COR-L47 (cell line): ENCODE measurements at places on chromosomes 12 and 14.

GRCh38 chr12:15897433-15897832 lies 13.7 kb upstream of the DERA start:
- no peak for DNase-seq

DNA sequence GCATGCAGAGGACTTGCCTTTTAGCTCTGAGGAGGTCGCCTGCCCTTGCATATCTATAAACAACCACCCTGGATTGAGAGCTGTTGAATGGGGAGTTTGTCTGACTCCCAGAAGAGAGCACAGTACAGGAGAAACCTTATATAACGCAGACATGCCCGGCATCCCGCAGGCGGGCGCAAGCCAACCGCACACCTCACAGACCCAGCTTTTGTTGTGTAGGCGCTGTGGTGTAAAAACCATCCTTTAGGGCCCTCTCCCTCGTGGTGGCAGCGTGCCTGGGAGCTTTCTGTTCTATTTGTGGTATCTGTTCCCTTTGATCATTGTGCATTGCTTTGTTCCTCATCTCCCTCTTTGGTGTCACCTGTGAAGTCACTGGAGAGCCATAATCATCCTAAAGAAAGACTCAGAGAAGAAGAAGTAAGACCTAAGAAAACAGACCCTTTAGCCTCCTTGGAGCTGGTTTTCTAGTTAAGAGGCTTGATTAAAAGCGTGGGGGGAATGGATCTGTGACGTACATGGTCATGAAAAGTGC lies 77.7 kb downstream of the ETV6 start:
- DNase-seq: no peak

- DNase-seq: peak; percentile 47
Measured at GRCh38 chr12:55724226-55724939, 4.2 kb downstream of the RDH5 start.

DNA sequence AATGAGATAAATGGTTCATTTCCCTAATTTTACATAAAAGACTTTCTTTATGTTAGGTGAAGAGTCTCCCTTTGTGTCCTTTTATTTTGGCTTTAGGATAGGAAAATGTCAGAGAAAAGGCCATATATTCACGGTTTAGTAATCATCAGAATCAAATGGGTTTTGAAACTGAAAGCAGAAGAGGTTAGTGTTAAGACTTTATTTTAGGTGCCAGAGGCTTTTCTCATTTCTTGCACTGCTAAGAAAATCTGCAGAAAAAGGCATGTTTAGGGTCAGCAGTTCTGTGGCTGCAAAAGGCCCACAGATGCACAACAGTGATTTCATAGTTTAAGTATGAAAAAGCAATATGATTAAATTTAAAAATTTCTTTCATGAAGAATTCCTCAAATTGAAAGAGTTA lies 80.4 kb upstream of the SINHCAF start:
- DNase-seq: no peak

DNA sequence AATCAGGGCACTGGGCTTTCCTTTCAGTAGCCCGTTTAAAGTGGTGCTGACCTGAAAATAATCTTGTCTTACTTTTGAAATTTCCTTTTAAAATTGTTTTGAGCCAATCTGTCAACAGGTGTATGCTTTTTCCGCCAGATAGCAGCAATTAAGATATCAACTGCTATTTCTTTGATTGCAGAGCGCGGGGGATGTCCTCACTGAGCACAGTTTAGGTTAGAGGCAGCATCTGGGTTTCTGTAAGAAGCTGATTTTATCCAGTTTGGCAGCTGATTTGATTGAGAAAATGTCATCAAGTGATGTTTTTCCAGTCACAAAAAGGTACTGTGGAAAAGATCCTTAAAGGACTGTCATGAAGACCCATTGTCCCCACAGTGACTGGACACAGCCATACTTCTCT lies 371.8 kb downstream of the ADAMTS20 start:
- DNase-seq: no peak

DNA sequence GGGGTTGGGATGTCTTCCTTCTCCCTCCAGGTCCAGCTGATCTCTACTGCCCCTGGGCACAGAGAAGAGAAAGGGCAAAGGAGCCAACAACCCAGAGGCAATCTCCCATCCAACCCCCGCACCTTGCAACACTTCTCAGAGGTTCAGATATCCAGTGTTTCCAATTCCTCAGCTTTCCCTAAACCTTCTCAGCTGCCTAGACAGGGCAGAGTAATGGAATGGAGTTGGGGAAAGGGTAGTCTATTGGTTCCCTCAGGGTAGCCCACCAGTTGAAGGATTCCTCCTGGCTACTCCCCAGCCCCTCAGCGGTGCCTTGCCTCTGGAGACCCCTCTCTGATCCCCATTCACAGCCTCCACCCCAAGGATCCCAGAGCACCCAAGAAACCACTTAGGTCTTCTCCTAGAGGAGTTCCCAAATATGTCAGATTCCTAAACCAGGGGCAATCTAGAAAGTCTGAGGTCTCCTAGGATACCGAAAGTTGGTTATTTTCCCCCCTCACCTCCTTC lies 537 bp downstream of the NFE2 start:
- no peak for DNase-seq

- DNase-seq: no peak
Measured at GRCh38 chr12:5807514-5808219, 137.4 kb downstream of the ANO2 start.

GRCh38 chr12:98699586-98699985 lies 54.5 kb downstream of the APAF1 start:
- no peak for DNase-seq

GRCh38 chr14:75393794-75394193 lies 34.0 kb upstream of the JDP2 start:
- DNase-seq: no peak

- DNase-seq: no peak
Measured at GRCh38 chr14:41449066-41449465, 157.6 kb upstream of the LRFN5 start.

DNA sequence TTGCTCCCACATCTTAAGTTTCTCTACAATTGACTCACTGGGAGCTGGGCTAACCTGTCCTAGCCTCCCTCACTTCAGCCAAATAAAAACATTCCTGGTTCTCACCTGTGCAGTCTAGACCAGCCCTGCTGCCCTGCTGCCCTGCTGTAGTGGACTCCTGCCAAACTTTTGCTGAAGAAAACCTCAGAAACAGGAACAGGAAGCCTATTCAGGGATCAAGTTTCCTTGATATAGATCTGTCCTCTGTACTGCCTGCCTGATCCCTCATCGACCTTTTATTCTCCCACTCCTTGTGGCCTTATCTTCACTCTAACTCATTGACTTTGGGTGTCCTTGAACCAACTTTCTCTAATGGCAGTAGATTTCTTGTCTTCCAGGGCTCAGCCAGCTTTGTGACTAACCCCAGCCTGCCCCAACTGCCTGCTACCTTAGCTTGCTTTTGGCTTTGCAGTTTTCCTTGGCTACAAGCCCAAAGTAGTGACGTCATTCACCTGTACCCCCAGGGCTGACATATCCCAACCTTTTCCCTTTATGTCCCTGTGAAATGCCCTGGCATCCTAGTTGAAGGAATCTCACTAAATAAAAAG lies 234.8 kb downstream of the DUSP6 start:
- DNase-seq: no peak

GRCh38 chr12:54603173-54603814 lies 14.8 kb upstream of the PPP1R1A start:
- DNase-seq: no peak

GRCh38 chr12:4518106-4518728 lies 20.5 kb upstream of the RAD51AP1 start:
- DNase-seq: no peak

GRCh38 chr14:54686219-54686870 lies 119.4 kb downstream of the SAMD4A start:
- DNase-seq: no peak

GRCh38 chr12:68007466-68007865 lies 18.2 kb downstream of the IFNG-AS1 start:
- DNase-seq: no peak

DNA sequence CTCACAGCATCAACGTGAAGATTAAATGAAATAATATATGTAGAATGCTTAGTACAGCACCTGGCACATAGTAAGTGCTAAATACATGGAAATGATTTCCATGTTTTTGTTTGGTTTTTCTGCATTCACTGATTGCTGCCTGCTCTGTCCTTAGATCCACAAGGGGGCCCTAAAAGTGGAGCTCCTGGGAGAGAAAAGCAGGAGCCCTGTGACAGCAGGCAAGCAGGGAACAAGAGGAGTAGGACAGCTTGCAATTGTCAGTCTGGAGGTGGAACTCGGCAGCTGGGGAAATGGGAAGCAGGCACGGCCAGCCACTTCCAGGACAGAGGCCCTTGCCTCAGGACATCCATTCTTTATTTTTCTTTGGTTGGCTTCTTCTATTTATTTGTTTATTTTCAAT lies 292.9 kb downstream of the BMP4 start:
- no peak for DNase-seq

DNA sequence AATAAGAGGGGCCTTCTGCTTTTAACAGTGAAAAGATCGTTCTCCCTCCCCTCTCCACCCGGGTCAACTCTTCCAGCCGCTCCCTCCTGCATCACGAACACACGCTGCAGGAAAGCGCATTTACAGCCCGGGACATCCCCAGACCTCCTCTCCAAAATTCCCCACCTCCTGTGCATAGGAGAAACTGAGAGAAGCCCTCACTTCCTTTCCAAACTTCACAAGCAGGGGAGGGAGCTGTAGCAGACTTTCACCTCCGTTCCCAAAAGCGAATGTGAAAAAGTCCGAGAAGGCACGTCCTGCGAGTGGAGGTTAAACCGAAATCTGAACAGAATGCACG lies 513 bp downstream of the BCAT1 start:
- DNase-seq: no peak

DNA sequence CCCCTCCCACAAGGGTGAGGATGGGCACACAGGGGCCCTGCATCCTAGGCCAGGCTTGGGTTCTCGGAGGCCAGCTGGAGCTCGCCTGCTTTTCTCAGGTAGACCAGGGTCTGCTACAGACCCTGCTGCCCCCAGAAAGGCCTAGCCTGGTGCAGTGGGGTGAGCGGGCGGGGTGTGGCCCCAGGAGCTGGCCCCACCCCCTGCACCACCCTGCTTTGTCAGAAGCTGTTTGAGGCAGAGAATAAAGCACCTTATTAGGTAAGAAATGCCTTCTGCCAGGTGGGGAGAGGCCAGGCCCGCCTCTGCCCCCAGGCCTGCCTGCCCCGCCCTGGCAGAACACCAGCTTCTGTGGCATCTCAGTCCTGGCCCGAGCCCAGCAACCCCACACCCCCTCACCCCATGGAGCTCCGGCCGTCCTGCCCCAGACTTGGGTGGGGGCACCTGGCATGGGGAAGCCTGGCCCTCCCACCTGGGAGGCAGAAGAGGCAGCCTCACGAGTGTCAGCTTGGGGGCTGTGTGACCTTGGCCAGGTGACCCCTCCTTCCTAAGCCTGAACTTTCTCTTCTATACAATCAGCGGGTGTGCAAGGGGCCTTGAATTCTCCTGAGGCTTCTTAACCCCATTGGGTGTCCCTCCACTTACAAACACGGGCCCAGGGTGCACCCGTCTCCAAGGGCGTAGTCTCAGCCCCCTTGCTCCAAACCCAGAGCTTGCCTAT lies 43.2 kb downstream of the KRT80 start:
- DNase-seq: peak; percentile 22

GRCh38 chr12:123900871-123901376 lies 71.7 kb downstream of the CCDC92 start:
- DNase-seq: no peak

- no peak for DNase-seq
Measured at GRCh38 chr14:67581643-67582042, 18.4 kb downstream of the PIGH start.

DNA sequence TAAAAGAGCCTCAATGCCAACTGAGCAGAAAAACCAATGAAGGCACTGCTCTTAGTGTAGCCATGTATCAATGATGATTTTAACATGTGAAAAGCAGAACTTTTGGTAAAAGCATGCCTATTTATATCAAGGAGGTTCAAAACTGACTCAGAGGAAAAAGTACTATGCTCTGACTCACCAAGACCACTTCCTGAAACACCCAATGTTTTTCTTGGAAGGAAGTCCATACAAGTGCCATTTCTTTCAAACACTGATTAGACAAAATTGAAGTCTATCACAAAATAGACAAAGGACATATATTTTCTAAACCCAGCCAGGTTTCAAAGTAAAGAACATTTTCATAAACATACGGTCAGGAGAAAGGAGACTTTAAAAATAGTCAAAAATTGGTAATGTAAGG lies 88.6 kb downstream of the EPS8 start:
- no peak for DNase-seq

GRCh38 chr14:73778736-73779135 lies 64.6 kb upstream of the PNMA1 start:
- no peak for DNase-seq

DNA sequence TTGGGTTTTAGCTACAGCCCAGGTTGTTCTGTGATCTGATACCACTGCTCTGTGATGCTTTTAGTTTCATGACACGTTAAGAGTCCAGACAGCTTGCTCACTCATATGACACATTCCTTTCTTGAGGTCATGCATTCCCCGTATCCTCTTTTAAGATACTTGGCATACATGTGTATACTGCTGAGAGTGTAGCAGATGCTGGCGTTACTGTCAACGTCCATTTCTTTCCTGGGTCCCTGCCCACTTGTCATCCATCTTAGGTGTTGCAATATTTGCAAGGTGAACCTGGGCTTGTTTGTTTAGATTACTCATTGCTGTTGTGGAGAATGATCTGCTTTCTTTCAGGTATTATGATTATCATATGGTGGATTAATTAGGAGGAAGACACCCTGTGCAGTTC lies 9.1 kb upstream of the EMP1 start:
- no peak for DNase-seq

DNA sequence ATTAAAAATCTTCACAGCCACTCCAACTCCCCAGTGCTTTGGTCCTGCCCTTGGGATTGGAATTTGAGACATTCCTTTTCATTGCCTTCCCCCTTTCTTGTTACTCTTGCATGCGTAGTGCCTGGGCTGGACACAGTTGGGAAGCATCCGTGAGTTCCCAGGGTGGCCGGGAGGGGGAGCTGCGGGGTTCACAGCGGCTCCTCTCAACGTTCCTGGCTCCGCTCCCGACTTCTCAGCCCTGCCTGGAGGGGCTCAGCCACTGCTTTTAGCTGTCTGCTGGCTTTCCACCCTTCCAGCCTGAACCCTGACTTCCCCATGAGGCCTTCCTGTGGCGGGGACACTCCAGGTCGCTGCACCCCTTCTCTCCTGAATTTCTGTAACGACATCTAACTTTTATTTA lies 3.2 kb downstream of the TEX52 start:
- peak; percentile 44 for DNase-seq

DNA sequence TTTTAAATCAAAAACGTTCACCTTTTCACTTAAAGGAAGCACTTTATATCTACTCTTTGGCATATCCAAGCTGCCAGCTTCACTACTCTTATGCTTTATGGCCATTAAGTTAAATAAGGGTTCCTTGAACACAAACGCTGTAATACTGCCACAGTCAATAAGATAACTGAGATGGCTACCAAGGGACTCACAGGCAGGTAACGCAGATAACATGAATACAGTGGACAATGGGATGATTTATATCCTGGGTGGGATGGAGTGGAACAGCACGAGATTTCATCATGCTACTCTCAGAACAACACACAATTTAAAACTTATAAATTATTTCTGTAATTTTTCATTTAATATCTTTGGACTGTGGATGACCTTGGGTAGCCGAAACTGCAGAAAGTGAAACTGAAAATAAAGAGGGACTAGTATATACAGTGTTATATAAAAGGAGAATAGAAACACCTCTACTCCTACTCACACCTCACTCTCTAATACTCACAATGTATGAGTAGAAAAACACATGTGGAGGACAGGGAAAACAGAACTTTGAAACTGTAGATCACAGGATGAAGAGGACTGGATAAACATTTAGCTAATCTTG lies 367.3 kb downstream of the C12orf50 start:
- peak; percentile 19 for DNase-seq

GRCh38 chr12:120977531-120978295 lies 630 bp upstream of the HNF1A start:
- no peak for DNase-seq

GRCh38 chr12:114904254-114905003 lies 220.5 kb upstream of the TBX3 start:
- DNase-seq: no peak
